ENCODE measurements at places on chromosomes 2 and 18.

- DNase-seq = no peak
These were observed 33.5 kb downstream of the EPB41L3 start for GRCh38 chr18:5510135-5510846.

- DNase-seq = no peak
These were observed 64.9 kb upstream of the WIPF1 start for GRCh38 chr2:174662459-174662858.

DNA sequence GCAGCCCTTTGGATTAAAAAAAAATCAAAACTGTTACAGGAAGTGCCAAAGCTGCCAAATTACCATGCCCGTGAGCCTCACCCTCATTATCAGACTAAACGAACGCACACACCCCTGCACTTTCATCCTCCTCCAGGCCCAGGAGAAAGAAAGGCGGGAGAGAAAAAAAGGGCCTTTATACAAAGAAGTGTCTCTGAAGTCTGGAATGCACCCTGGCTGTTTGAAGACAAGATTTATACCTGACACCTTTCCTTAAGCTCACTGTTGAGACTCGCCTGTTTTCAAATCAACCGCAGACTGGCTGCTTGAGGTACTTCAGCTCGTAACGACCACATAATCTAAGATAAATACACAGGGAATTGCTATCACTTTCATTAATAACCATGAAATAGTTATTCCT lies 31.0 kb downstream of the EDAR start:
- no peak for DNase-seq

GRCh38 chr18:577643-578375 lies 2.4 kb upstream of the CETN1 start:
- DNase-seq = no peak

GRCh38 chr2:149613704-149614103 lies 26.1 kb upstream of the MMADHC start:
- DNase-seq = no peak

DNA sequence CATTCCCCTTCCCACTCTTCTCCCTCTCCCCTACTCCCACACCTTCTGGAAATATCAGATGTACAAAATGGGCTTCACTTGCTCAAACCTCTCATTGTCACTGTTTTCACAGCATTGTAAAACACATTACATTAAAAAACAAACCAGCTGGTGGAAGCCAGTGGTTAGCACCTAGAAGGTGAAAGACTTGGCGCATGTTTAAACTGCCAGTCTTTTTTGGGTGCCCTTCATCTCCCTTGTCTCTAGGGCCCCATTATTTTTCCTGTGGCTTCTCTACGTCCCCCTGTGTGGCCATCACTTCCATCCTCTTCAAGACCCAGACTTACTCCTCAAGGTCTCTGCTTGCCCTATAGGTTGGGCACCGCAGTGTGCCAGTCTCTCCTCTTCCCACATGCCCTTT lies 34.9 kb downstream of the MGAT5 start:
- no peak for DNase-seq

DNA sequence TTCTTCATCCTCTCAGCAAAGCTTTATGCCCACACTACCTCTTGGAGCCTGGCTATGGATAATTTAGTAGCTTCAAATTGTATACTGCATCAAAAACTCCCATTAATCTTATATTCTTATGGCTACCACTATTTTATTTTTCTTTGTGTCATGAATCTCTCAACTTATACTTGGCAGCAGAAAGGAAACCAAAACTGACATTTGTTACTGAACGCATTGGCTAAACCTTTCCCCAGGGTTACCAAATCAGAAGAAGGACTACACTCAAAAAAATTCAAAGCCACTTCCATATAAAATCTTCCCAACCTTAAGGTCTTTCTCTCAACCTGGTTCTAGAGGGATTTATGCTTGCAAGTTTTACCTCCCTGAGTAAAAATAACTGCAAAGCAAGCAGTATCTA lies 97.0 kb upstream of the REG3G start:
- DNase-seq = no peak

GRCh38 chr2:21740484-21740883 lies 616.7 kb downstream of the TDRD15 start:
- DNase-seq = no peak

DNA sequence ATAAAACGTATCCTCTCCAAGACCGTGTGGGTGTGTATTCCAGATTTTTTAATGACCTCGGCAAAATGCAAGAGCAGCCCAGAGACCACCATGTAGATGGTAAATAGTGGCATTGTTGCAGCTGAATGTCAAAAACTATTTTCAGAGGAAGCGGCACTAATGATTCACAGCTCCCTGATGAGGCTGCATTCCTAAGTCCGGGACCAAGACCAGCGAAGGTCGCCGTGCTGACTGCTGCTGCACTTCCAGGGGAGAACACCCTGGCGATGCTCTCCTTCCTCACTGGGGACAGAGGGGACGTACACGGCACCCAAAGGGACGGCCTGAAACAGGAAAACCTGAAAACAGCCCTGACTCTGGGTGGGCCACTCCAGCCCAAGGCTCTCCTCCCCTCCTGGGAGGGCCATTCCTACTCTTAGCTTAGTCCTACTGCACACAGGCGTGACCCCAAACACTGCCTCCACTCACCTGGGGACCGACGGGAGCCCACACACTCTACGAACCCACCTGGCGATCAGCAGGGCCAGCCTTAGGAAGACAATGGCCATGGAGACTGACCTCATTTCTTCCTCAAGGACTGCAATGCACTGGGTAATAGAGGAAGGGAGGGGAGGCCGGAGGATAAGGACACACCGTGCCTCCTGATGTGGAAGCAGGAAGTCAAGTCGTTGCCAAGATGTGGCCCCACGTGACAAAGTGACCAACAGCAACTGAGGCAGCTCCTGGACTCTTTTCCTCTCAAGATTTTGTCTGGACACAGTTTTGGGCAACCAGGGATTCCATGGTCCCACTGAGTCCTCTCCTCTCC lies 82.8 kb downstream of the ZNF516 start:
- no peak for DNase-seq

- DNase-seq = no peak
These were observed 36.0 kb upstream of the ATIC start for GRCh38 chr2:215275824-215276223.

- no peak for DNase-seq
These were observed 48.7 kb downstream of the SERTAD2 start for GRCh38 chr2:64605026-64605471.
